Mucosa of gallbladder (tissue), 1 donor: ENCODE measurements at places on chromosomes 16 and 17. TPM values are rescaled to one million over a fixed set of nuclear protein-coding genes. Genes with fewer than 3 reads are reported as not detected.
A peak's percentile ranks its signal among the peaks of the same experiment; 100 is the strongest.

KRT24 gene
- total RNA-seq: 0.17 TPM

TBC1D16 gene
- total RNA-seq: 38.4 TPM

KRTAP9-4 gene
- total RNA-seq: not detected

ERN1 gene
- total RNA-seq: 41.6 TPM

NGFR gene
- 10.3 TPM for total RNA-seq

AATK gene
- 14.2 TPM for total RNA-seq

TSNAXIP1 gene
- total RNA-seq: 4.1 TPM

KRTAP3-2 gene
- not detected for total RNA-seq

DNA sequence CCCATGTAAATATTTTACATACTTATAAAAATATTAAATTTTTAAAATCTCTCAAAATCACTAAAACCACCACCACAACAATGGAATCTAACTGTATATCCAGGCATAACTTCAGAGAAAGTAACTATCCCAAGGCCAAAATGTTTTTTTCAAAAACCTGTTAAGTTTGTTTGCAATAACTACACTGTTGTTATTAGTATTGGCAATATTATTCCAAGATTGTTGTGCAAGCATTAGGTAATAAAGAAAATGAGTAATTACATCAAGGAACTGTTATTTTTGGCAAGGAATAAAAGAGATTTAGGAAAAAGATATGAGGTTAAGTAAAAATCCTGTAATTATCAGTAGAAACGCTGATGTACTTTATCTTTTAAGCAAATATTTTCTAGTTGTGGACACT, 3.4 kb upstream of the KRTAP4-12 start:
- no peak for DNase-seq

GRCh38 chr16:86252596-86252995, 257.7 kb upstream of the FOXF1 start:
- peak; percentile 11 for DNase-seq

- DNase-seq: no peak
Measured at GRCh38 chr16:88818575-88818874, 6.8 kb upstream of the APRT start.

DNA sequence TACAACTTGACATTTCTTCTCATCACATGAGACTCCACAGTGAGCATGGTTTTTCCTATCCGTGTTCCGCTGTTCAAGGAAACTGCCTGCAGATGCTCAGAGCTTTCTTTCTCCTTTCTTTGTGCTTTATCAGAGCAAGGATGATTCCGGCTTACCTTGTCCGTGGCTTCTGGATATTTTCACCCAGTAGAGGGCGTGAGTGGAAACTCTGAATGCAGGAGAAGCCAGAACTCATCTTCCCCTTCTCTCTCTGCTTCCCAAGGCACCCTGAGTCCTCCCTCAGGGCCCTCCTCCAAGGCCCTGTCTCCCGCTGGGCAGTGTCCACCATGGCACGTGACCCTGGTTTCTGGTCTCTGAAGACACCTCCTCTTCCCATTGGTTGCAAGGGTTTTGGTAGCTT, 721.1 kb upstream of the RBFOX1 start:
- no peak for DNase-seq

DNA sequence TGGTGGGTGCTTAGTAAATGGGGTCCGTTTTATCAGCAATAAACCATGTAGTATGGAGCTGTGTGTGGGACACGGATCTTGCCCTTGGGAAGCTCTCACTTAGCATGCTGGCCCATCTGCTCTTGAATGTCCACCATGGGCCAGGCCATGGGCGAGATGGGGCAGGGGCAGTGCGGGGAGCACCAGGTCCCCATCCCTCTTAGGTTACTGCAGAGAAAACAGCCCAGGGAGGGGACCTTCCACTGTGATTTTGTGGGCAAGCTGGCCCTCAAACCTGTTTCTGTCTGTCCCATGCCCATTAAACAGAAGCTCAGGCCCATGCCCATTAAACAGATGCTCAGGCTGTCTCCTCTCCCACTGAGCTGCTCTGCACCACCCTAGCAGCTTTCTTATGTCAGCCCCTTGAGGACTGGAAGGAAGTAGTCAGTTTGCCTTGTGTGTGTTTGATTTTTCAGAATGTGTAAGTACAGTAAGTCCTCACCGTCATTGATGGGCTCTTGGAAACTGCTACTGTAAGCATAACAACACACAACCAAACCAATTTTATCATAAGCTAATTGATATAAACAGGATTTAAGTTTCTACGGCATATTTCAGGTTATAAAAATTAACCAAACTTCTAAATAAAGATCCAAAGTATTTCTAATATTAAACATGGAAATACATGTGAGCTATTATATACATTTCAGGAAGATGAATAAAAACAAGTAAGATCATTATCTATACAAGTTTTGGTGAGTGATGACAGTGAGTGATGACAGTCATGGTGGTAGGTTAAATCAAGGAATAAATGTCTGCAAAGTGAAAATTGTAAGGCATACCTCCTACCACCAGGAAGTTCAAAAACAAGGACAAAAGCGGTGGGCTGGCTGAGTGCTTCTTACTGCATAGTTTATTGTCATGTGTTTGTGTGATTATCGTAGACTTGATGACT, 11.5 kb downstream of the MPRIP start:
- no peak for DNase-seq

DNA sequence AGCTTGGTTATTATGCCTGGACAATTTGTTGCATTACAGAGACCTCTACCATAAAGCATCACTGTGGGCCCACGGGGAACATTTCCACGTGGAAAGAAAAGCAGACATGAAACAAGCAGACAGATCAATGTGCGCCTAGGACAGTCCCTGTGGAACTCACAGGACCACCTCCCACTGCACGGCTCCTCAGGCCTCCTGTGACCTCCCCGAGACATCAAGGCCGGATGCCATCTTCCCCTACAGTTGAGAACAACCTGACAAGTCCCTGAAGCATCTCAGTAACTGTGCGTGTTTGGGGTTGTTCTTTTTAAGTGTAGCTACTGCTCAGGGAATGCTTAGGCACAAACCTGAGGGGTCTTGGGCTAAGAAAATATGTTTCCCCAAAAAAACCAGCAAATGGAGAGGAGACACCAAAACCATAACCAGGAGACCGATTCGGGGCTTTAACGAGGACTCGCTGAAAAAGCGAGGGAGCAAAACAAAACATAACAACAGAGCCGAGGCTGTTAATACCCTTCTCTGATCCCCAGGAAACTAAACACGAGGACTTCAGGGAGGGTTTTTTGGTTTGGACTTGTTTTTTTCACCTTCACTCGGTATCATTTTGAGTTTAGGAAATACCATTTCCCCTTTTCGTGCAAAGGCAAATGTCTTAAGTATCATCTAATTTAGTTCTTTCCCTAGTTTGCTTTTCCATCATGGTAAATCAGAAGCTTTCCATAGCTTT, 87.1 kb downstream of the CYTH1 start:
- no peak for DNase-seq

- no peak for DNase-seq
Measured at GRCh38 chr17:44734272-44734671, 24.5 kb upstream of the ADAM11 start.

- no peak for DNase-seq
Measured at GRCh38 chr16:82452004-82452756, 174.6 kb upstream of the CDH13 start.

GRCh38 chr17:78745407-78746088, 36.5 kb downstream of the CYTH1 start:
- peak; percentile 33 for DNase-seq

DNA sequence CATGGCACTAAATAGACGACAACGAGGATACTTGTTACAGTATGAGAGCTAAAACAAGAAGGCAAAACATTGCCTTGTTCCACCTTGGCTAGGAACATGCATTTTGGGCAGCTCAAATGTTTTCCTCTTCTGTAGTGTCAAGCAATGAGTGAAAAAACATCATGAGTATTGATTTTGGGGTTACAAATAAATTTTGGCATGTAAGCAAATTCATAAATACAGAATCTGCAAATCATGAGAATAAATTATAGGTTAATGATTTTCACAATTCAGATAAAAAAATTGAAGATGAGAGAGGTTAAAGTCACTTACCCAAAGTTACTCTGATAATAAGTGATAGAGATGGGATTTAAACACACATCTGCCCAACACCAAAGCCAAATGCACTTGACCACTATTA, 28.4 kb upstream of the NUFIP2 start:
- no peak for DNase-seq
